NCI-H1694 (cell line): ENCODE measurements at places on chromosomes 4 and X.

- no peak for DNase-seq
These were observed 125.2 kb downstream of the NHS start for GRCh38 chrX:17500145-17500579.

GRCh38 chrX:125236955-125237354, 82.7 kb upstream of the TEX13C start:
- no peak for DNase-seq

GRCh38 chr4:73917081-73917501, 47.9 kb downstream of the CXCL1 start:
- no peak for DNase-seq

- DNase-seq: no peak
These were observed 37.3 kb upstream of the GK2 start for GRCh38 chr4:79445371-79445781.

- DNase-seq: no peak
These were observed 1425.8 kb downstream of the PCDH7 start for GRCh38 chr4:32145987-32146386.

- no peak for DNase-seq
These were observed 300.4 kb upstream of the CPEB2 start for GRCh38 chr4:14701896-14702295.

GRCh38 chr4:22031423-22031822, 82.9 kb upstream of the KCNIP4 start:
- no peak for DNase-seq

DNA sequence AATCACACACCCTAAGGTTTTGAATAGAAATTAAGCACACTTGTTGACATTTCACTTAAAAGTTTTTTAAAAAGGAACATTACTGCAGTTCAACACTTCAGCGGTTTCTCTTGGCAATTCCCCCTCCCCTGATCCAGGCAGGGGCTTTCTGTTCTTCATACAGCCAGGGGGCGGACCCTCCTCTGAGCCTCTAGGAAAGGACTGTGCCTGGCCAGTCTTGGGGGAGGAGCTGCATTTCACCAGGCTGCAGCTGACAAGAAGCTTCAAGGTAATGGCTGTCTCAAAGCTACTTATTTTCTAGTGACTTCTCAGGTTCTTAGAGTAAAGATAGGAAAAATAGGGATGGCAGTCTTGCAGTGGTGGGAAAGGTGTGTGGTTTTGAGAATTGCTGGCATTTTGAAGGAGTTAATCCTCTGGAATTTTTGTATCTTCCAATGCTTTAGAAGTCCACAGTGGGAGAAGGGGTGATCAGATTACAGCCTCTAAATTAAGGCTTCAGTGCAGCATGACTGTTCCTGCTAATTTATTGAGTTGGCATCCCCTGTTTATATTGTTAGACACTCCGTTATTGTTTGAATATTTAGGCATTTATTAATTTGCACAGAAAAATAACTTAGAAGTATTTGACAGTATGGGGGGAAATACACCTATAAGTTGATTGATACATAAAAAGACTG, 33.5 kb downstream of the PWWP3B start:
- DNase-seq: no peak
